ENCODE measurements at places on chromosomes 6 and 20.

GRCh38 chr6:38853236-38853635 is 138.1 kb downstream of the DNAH8 start:
- DNase-seq = no peak

- DNase-seq = no peak
These were observed 93.8 kb upstream of the RNF217 start for GRCh38 chr6:124868481-124868880.

GRCh38 chr20:49659056-49659455 is 54.6 kb downstream of the B4GALT5 start:
- no peak for DNase-seq

DNA sequence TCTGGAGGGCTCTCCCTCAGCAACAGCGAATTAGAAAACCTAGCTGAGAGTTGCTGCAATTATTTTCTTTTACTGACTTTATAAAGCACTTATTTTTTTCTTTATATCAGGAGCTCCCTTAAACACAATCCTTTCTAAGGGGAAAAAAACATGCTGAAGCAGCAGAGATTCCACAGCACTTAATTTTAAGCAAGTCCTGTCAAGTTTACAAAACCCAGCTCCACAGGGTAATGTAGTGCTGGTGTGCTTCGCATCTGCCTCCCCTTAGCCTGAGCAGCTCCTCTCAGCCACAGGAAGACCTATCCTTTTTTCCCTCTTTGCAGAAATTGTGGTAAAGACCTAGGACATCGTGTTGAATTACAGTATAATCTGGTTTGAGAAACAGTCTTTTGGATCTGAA is 208.1 kb upstream of the SYNDIG1 start:
- DNase-seq = no peak

- DNase-seq = no peak
These were observed 54.1 kb downstream of the PLAGL1 start for GRCh38 chr6:143953922-143954321.

- no peak for DNase-seq
These were observed 39.3 kb downstream of the HUS1B start for GRCh38 chr6:617456-618100.

DNA sequence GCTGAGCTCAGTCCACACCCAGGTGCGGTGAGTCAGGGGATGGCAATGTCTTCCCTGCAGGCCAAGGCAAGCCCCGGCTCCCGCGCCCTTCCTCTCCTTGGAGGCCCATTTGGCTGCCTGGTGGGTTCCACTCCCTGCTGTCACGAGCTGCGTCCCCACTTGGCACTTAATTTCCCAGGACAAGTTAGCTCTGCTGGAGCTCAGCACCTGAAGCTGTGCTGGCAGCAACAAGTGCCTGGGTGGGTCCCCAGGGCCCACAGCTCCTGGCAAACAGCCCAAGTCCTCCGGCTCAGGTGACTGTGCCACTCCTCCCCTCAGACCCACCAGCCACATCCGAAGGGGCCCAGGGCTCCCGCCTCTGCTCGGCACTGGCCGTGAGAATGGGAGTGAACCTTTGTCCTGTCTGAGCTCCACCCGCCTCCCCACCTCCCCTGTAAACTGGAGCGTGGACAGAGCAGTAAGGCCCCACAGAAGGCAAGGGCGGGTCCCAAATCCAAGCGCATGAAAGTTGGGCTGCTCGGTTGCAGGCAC is 16.9 kb downstream of the LAMA5 start:
- no peak for DNase-seq

- no peak for DNase-seq
These were observed 10.3 kb downstream of the FILIP1 start for GRCh38 chr6:75483136-75483952.

- DNase-seq = no peak
These were observed 36.0 kb downstream of the ATXN1 start for GRCh38 chr6:16725145-16725864.

DNA sequence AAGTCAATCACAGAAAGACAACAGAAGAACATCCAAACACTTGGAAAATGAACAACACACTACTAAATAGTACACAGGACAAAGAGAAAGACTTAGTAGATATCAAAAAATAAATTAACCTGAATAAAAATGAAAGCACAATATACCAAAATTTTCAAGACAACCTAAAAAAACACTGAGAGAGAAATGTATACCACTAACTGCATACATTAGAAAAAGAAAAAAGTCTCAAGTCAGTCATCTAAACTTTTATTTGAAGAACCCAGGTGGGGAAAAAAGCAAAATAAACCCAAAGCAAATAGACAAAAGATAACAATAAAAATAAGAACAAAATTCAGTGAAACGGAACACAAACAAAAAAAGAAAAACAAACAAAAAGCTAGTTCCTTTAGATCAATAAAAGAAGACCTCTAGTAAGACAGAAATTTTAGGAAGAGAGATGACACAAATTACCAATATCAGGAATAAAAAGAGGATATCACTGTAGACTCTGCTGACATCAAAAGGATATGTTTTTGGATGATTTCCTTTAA is 172.8 kb downstream of the TRIM27 start:
- DNase-seq = no peak

DNA sequence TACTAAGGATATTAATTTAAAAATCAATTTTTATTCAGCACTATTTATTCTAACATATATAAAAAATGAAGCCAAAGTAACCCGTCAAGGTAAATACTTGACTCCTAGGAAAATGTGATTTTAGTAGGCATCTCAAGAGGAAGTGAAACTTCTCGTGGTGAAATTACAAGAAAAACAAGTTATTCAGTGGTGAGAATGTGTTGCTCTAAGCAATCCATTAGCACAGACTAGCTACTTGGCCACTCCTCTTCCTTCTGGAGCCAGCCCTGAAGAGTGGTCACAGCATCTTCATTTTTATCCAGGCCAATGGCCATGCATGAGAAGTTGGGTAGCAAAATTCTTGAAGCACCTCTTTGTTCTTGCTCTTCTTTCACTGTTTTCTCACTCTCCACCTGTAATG is 40.4 kb upstream of the GFRAL start:
- no peak for DNase-seq

DNA sequence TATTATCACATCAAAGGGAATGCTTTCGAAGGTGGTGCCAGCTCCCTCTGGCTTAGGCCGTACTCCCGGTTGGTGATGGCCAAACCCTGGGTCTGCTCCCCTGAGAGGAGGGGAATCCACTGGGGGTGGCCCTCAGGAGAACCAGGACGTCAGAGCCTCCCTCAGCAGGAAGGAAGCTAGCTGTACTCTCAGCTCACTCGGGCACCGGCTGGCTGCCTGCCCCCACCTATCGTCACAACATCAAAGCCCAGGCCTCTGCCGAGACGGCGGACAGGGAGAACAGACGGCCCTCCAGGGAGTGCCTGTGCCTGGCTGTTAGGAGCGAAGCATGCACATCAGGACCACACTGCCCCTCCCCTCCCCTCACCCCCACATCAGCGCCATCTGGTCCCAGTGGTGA is 9.2 kb upstream of the PGC start:
- no peak for DNase-seq

DNA sequence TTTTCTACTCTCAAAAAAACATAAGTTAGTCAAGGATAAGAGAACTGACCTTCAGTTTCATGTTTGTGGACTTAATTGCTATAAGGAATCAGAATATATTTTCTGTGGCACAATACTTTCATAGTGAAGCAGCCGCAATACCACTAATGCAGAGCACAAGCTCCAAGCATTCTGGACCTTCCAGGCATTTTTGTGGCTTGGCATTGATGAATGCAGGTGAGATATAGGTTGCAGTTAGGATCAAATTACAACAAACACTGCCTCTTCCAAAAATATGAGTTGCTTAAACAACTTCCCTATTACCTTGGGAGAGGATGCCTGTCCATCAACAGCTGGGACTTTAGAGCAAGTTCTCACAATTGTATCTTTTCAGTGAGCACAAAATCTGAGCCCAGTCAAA is 162.8 kb upstream of the RSPO3 start:
- no peak for DNase-seq

DNA sequence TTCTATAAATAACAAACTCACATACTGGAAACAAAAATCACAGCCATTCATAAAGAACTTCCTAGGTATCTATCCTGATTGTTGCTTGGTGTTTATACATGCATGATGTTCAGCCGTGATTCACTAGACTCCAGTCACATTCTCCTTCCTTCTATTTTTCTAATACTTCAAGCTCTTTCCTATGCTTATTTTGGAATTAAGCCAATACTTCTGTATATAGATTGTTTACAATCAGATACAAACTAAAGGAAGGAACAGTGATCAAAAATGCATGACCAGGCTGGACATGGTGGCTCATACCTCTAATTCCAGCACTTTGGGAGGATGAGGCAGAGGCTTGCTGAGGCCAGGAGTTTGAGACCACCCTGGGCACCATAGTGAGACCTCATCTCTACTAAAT is 377.5 kb upstream of the IRAK1BP1 start:
- no peak for DNase-seq

DNA sequence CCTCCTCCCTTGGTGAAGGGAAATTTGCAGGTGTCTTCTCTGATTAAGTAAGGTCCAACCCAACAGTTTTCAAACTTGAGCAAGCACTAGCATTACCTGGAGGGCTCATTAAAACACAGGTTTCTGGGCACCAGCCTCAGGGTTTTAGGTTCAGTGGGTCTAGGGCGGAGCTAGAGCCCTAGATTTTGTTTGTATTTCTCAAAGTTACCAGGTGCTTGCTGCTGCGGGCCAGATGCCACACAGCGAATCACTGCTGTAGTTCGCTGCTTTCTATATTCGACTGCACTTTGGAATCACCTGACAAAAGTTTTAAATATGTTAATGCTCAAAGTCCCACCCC is 869 bp downstream of the COL21A1 start:
- DNase-seq = no peak

DNA sequence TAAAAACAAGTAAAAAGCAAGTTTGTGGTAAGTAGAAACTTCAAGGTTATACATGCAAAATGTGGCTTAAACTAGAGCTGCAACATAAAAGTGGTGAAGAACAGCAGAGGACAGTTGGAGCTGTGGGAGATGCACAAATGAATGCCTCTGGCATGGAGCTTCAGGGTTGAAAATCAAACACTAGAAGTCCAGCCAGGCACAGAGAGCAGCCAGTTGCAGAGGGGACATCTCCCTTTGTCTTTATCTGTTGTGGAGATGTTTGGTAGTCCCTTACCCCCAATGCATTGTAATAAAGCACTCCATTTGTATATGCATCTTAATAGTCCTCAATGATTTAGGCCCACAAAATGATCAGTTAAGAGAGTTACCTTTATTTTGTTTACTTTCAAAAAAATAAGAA is 73.1 kb upstream of the C20orf144 start:
- no peak for DNase-seq
